Heart left ventricle (tissue), 16 donors: ENCODE measurements at places on chromosomes 6 and 20. TPM values are rescaled to one million over a fixed set of nuclear protein-coding genes. Genes with fewer than 3 reads are reported as not detected.

GRCh38 chr6:45661661-45662060 is 283.9 kb upstream of the SUPT3H start:
- H3K27ac ChIP-seq = no peak overlapping the region
- H3K4me3 ChIP-seq = no peak overlapping the region
- H3K36me3 ChIP-seq = no peaks in the 10 kb centered on the region
- no peaks in the 10 kb centered on the region for H3K4me1 ChIP-seq
- no peak for DNase-seq
- peaks cover 5% of the 10 kb centered on the region for H3K27me3 ChIP-seq

GRCh38 chr20:57785061-57785460 is 75.2 kb upstream of the PMEPA1 start:
- H3K27ac ChIP-seq = no peak overlapping the region
- no peaks in the 10 kb centered on the region for H3K27me3 ChIP-seq
- no peaks in the 10 kb centered on the region for H3K36me3 ChIP-seq
- no peak for DNase-seq
- no peaks in the 10 kb centered on the region for H3K4me1 ChIP-seq
- no peak overlapping the region for H3K4me3 ChIP-seq

GRCh38 chr6:142380626-142381025 is 78.8 kb downstream of the ADGRG6 start:
- H3K27ac ChIP-seq = no peak overlapping the region
- no peaks in the 10 kb centered on the region for H3K4me1 ChIP-seq
- H3K36me3 ChIP-seq = no peaks in the 10 kb centered on the region
- H3K27me3 ChIP-seq = no peaks in the 10 kb centered on the region
- no peak overlapping the region for H3K4me3 ChIP-seq

DNA sequence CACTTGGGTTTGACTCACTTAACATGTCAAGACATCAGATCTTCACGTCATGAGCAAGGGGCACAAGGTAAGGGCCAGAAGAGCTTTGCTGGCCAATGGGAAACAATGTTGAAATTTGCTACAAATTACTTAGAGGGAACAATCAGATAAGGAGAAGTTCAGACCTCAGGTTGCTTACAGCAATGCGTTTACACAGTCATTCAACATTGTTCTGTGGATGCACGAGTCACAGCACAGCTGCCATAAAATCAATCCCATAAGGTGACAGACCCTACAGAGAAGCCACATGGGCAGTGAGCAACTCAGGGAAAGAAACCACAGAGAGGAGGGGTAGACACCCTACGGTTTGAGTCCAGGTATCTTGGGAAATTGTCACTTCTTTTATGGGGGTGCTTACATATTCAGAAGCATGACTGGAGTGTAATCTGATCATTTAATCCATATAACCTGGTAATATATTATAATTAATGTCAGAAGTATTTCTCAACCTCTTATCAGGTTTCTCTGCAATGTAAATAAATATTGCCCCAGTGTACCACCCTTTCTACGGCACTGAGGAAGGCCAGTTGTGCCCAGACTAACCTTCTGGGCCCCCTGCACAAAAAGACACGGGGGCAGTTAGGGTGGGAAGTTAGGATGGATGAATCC is 2.3 kb upstream of the SLC22A2 start:
- H3K4me3 ChIP-seq = no peak overlapping the region
- no peak for DNase-seq
- no peaks in the 10 kb centered on the region for H3K4me1 ChIP-seq

GRCh38 chr6:1597924-1598323 is 11.8 kb upstream of the FOXC1 start:
- H3K27me3 ChIP-seq = peaks cover 48% of the 10 kb centered on the region
- no peaks in the 10 kb centered on the region for H3K4me1 ChIP-seq
- no peak overlapping the region for H3K4me3 ChIP-seq
- no peak for DNase-seq
- H3K27ac ChIP-seq = no peak overlapping the region

GPLD1 gene
- 0.94 TPM for total RNA-seq

DEF6 gene
- total RNA-seq = 1.3 TPM

PROCR gene
- total RNA-seq = 9.3 TPM
